Naive thymus-derived CD8-positive, alpha-beta T cell (primary cell): ENCODE measurements at places on chromosomes 11 and 22. TPM values are rescaled to one million over a fixed set of nuclear protein-coding genes. Genes with fewer than 3 reads are reported as not detected.

DNA sequence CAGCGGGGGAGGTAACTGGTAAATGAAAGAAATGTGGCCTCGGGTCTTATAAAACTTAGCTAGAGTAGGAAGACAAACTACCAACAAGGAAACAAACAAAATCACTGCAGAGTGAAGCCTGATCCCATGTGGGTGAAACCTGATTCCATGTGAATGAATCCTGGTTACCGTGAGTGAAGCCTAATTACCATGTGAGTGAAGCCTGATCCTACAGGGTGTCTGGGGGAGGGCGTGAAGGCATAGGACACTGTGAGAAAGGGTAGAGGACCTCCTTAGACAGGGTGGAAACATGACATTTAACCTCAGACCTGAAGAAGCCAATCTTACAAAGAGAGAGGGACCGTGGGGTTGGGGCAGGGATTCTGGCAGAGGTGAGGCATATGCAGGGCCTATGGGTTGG, 106.2 kb upstream of the USP47 start:
- no peak for DNase-seq

GRCh38 chr22:48340191-48340590, 1487.5 kb downstream of the BRD1 start:
- DNase-seq: no peak

- DNase-seq: no peak
These were observed 648.4 kb downstream of the ETS1 start for GRCh38 chr11:127939000-127939399.

- DNase-seq: no peak
These were observed 30.3 kb upstream of the GRAMD4 start for GRCh38 chr22:46589871-46590271.

GRCh38 chr11:79050786-79051185, 390.0 kb downstream of the TENM4 start:
- no peak for DNase-seq

- DNase-seq: peak; percentile 14
These were observed 66.9 kb downstream of the KCNQ1 start for GRCh38 chr11:2511421-2512369.

GRCh38 chr11:14249121-14249963, 109.6 kb downstream of the RRAS2 start:
- DNase-seq: peak; percentile 84

- no peak for DNase-seq
These were observed 91.4 kb downstream of the CSNK2A3 start for GRCh38 chr11:11261629-11262028.

- DNase-seq: no peak
These were observed 498.3 kb downstream of the CNTN5 start for GRCh38 chr11:99519095-99519494.

DNA sequence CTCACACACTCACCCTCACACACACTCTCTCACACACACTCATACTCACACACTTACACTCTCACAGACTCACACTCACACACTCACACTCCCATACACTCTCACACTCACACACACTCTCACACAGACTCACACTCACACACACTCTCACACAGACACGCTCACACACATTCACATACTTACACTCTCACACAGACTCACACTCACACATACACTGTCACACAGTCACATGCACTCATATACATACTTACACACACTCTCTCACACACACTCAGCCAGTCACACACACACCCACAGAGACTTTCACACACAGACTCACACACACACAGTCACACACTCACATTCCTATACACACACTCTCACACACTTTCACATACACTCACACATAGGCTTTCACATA, 1478.8 kb downstream of the BRD1 start:
- DNase-seq: no peak

The OR4D6 gene
- not detected for total RNA-seq

The OR4D5 gene
- not detected for total RNA-seq

The GRM5 gene
- total RNA-seq: not detected

The C11orf87 gene
- not detected for total RNA-seq
